Common myeloid progenitor, CD34-positive (primary cell): ENCODE measurements at places on chromosomes 16 and 17.

DNA sequence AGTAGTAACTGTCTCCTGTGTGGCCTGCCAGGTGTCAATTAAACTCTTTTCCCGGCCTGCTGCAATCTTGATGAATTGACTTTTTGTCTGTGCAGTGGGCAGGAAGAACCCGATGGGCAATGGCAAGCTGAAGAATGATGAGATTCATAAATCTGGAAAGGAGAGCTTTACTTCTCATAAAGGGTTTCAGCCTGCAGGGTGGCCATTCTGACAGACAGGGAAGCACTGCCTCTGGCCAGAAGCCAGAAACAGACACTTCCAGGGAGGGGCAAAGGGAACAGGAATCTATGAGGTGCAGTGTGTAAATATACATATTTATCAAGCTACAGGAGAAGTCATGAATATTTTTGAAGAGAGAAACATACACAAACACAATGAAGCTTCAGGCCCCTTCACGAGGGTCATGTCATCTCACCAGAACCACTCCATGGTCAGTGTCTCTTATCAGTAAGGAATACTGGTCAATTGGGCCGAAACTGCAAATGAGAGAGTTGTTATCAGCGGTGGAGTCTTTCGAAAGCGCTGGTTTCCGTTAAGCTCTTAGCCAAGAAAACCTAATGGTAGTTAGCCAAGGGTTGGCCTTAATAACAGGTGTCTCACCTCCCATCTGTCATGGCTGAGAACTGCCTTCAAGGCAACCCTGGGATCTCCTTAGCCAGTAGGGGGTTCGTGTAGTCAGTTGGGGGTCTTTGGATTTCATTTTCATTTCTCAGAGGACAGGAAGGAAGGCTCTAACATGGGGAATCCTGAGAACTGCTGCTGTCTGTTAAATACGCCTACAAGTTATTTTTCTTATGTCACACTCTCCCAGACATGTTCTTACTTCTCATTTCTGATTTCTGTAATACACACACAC is 1.2 kb upstream of the NARF start:
- peak; percentile 5 for DNase-seq
- peak overlapping the region; percentile 98 for H3K27ac ChIP-seq
- H3K27me3 ChIP-seq, result no peaks in the 10 kb centered on the region
- H3K4me1 ChIP-seq, result peaks cover 24% of the 10 kb centered on the region
- peaks cover 16% of the 10 kb centered on the region for H3K36me3 ChIP-seq

DNA sequence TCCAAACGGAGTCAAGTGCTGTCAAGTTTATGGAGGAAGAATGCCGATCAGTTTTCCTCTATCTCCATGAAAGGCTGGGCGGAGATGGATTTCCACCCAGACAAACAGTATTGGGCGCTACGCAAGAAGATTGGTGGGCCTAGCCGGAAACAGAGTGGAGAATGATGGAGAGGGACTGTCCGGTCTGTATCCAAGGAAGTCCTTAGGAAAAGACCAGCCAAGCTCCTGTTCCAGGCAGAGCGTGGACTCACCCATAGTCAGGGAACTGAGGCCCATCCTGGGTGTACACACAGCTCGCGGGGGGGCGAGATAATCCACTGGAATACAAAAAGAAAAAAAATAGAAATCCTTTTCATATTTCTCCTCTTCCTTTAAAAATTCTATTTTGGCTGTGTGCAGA is 1.5 kb upstream of the ABCC12 start:
- no peaks in the 10 kb centered on the region for H3K36me3 ChIP-seq
- no peak for DNase-seq
- peaks cover 2% of the 10 kb centered on the region for H3K4me1 ChIP-seq
- H3K27me3 ChIP-seq, result peaks cover 2% of the 10 kb centered on the region

- no peak overlapping the region for H3K27ac ChIP-seq
- no peak overlapping the region for H3K4me3 ChIP-seq
- H3K36me3 ChIP-seq, result peaks cover 77% of the 10 kb centered on the region
- no peaks in the 10 kb centered on the region for H3K4me1 ChIP-seq
Observed at GRCh38 chr17:4064366-4064765, 78.5 kb downstream of the ZZEF1 start.

- DNase-seq, result no peak
- no peaks in the 10 kb centered on the region for H3K36me3 ChIP-seq
- H3K4me1 ChIP-seq, result peaks cover 8% of the 10 kb centered on the region
- no peaks in the 10 kb centered on the region for H3K27me3 ChIP-seq
Observed at GRCh38 chr17:19996502-19996901, 12.7 kb upstream of the SPECC1 start.

DNA sequence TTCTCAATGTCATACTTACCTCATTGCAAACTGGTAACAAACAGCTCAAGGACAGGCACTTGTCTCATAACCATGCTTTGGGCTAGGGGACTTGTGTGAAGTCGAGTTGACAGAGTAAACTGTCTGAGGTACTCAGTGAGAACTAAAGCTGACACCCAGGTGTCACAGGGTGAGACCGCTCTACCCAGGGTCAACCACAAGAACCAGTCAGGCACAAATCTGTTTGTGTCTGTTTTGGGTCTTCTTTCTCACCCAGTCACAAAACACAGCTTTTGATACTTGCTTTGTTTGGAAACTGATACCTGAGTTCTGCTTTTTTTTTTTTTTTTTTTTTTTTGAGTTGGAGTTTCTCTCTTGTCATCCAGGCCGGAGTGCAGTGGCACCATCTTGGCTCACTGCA is 161.1 kb downstream of the STX8 start:
- no peaks in the 10 kb centered on the region for H3K27me3 ChIP-seq
- no peaks in the 10 kb centered on the region for H3K4me1 ChIP-seq
- peaks cover 5% of the 10 kb centered on the region for H3K36me3 ChIP-seq

GRCh38 chr16:60989592-60989991 is 1046.6 kb downstream of the CDH8 start:
- H3K36me3 ChIP-seq, result no peaks in the 10 kb centered on the region
- DNase-seq, result no peak
- H3K27me3 ChIP-seq, result no peaks in the 10 kb centered on the region
- no peak overlapping the region for H3K27ac ChIP-seq
- no peak overlapping the region for H3K4me3 ChIP-seq

- no peak for DNase-seq
- H3K4me3 ChIP-seq, result no peak overlapping the region
- no peaks in the 10 kb centered on the region for H3K36me3 ChIP-seq
- no peaks in the 10 kb centered on the region for H3K27me3 ChIP-seq
Observed at GRCh38 chr17:9140550-9141424, 119.5 kb downstream of the NTN1 start.

- peaks cover 8% of the 10 kb centered on the region for H3K27me3 ChIP-seq
- no peaks in the 10 kb centered on the region for H3K36me3 ChIP-seq
- H3K27ac ChIP-seq, result no peak overlapping the region
- DNase-seq, result peak; percentile 77
- no peak overlapping the region for H3K4me3 ChIP-seq
Observed at GRCh38 chr16:84810518-84811273, 9.1 kb upstream of the CRISPLD2 start.

GRCh38 chr17:55056526-55056925 is 88.0 kb downstream of the STXBP4 start:
- peak overlapping the region; percentile 41 for H3K27ac ChIP-seq
- peak; percentile 44 for DNase-seq
- H3K27me3 ChIP-seq, result no peaks in the 10 kb centered on the region
- no peaks in the 10 kb centered on the region for H3K4me1 ChIP-seq
- H3K4me3 ChIP-seq, result no peak overlapping the region

- no peaks in the 10 kb centered on the region for H3K27me3 ChIP-seq
- H3K27ac ChIP-seq, result no peak overlapping the region
- no peaks in the 10 kb centered on the region for H3K36me3 ChIP-seq
- no peak for DNase-seq
Observed at GRCh38 chr17:51487947-51488346, 227.6 kb downstream of the UTP18 start.

DNA sequence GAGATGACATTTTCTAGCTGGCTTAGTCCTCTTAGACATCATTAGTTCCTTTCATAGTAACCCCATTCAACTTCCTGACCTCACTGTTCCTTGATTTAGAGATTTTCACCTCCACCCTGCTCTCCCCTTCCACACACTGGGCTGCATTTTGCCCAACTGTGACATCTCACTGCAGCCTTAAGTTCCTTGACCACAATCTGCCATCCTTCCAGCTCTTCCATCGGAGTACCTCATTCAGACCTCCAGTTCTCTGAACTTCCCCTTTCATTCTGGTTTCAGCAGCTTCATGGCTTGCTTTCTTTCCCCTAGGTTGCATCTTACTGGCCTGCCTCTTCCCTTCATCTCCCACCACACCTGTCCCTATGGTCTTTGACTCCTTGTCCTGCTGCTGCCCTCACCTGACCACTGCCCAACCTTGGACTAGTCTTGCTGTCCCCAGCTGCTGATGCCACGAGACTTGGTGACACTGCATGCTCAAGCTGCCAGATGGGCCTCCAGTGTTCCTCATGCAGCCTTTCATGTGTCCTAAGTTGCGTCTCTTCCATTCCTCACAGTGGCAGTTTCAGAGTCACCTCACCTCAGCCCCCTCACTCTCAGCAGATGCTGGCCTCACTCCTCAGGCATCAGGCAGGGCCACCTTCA is 40.8 kb downstream of the NUP88 start:
- H3K27me3 ChIP-seq, result no peaks in the 10 kb centered on the region
- H3K36me3 ChIP-seq, result peaks cover 85% of the 10 kb centered on the region
- H3K27ac ChIP-seq, result no peak overlapping the region
- H3K4me1 ChIP-seq, result no peaks in the 10 kb centered on the region
